Stimulated activated CD8-positive, alpha-beta memory T cell treated with anti-CD3 and anti-CD28 coated beads, Interleukin-7, amount 100 ng/mL, for 1 hour (primary cell): ENCODE measurements at places on chromosomes 1 and 21.

DNA sequence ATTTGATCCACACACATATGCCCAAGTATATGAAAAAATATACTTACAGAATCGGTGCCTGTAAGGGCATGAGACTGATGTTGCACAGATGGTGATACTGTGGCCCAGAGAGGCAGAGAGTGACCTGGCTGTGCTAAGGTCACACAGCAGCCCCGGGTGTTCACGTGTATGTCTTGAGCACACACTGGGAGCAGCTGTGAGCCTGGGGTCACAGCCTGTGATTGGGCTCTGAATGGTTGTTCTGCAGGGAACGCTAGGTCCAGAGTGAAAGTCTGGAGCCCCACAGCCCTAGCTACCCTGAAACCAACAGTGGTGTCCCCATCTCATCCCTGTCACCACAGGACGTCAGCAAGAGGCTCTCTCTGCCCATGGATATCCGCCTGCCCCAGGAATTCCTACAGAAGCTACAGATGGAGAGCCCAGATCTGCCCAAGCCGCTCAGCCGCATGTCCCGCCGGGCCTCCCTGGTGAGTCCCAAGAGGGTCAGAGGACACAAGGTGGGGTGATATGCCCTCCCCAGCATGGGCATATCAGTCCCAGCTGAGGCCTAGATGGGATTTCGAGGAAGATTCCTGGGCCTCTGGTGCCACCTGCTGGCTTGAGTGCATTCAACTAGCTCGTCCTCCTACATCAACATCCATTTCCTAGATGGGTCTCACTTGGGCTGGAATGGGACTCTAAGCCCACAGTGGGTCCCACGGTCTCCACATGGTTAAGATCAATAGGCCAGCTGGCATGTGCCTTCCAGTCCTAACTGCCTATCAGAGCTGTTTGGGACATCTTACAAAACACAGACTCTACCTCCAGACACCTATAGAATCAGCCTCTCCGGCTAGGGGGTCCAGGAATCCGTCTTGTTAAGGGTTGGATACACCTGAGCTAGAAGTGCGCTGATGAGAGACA lies 19.7 kb downstream of the CDK18 start:
- DNase-seq, result peak; percentile 32

DNA sequence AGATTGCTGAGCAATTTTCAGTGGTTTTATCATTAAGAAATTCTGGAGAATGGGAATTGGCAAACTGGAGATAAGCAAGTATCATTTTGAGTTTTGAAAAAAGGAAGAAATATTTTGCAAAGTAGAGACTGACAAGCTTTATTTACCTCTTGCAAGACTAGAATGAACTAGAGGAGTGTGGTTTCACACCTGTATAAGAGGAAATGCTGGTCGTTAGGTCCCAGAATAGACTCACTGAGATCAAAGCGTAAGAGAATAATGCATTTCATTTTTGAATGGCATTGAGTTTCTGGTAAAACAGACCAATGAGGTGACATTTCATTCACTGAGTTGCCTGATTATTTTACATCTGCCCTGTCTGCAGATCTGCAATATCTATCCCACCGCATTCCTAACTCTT lies 308.1 kb downstream of the ADGRL2 start:
- no peak for DNase-seq

DNA sequence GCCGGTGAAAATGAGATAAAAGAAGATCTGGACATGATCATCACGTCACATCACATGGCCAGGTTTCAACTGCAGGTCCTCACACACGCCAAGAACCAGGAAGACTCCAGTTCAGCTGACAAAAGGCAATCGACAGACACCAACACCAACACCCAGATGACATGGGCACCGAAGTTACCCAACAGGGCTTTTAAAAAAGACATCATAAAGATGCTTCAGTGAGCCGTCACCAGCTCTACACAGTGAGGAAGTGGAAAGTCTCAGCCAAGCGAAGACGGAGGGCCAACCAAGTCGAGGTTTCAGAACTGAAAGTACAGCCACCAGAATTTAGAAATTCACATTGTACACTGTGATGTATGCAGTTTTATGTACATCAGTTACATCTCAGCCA lies 154.3 kb upstream of the COL6A1 start:
- no peak for DNase-seq

DNA sequence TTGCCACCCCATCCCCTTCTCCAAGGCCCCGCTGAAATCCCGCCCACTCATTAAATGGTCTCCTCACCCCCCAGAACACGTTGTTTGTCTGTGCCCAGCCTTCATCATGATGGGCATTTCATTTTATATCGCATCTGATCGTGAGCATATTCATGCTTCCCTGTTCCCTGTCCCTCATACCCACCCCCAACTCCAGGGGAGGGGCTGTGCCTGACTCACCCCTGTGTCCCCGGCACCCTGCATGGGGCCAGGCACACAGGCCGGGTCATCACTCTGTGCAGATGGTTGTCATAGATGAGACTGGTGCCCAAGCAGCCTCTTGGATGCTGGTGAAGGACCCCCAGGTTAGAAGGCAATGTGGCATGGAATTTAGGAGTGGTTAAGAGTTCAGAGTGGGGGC lies 11.0 kb downstream of the CAMK2N1 start:
- DNase-seq, result no peak

GRCh38 chr1:210104103-210104502 lies 128.5 kb upstream of the SERTAD4 start:
- no peak for DNase-seq

GRCh38 chr1:11473491-11474034 lies 5.4 kb upstream of the DISP3 start:
- DNase-seq, result no peak
